Stimulated activated CD4-positive, alpha-beta T cell treated with anti-CD3 and anti-CD28 coated beads, TNF-alpha, amount 100 ng/mL, for 1 hour (primary cell): ENCODE measurements at places on chromosomes 2 and 18.

DNA sequence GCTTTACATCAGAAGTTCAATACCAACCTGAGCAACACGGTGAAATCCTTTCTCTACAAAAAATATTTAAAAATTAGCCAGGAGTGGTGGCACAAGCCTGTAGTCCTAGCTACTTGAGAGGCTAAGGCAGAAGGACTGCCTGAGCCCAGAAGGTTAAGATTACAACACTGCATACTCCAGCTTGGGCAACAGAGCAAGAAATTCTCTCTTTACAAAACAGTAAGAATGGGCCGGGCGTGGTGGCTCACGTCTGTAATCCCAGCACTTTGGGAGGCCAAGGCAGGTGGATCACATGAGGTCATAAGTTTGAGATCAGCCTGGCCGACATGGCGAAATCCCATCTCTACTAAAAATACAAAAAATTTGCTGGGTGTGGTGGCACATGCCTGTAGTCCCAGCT, 113.2 kb downstream of the USP34 start:
- DNase-seq = no peak

DNA sequence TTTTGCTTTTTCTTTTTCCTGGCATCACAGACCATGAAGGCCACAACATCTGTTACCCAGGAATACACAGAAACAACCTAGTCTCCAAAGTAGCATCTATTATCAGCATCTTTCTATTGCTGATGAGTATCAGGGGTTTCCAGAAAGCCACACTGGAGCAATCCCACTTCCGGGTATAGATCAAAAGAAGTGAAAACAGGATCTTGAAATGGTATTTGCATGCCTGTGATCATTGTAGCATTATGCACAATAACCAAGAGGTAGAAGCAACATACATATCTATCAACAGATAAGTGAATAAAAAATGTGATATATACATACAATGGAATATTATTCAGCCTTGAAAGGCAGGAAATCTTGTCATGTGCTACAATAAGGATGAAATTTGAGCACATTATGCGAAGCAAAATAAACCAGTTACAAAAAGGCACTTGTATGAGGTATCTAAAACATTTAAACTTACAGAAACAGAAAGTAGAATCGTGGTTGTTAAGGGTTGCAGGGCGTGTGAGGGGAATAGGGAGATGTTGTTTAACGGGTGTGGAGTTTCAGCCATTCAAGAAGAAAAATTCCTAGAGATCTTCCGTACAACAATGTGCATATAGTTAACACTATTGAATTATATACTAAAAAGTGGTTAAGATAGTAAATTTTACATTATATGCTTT, 115.1 kb downstream of the KCNE4 start:
- no peak for DNase-seq

- no peak for DNase-seq
Observed at GRCh38 chr18:7778181-7778580, 211.1 kb downstream of the PTPRM start.

- DNase-seq = no peak
Observed at GRCh38 chr18:26556573-26556972, 8.2 kb upstream of the KCTD1 start.

GRCh38 chr2:46955764-46956163, 40.2 kb upstream of the MCFD2 start:
- DNase-seq = no peak

GRCh38 chr2:23320058-23320457, 64.9 kb upstream of the KLHL29 start:
- DNase-seq = no peak

DNA sequence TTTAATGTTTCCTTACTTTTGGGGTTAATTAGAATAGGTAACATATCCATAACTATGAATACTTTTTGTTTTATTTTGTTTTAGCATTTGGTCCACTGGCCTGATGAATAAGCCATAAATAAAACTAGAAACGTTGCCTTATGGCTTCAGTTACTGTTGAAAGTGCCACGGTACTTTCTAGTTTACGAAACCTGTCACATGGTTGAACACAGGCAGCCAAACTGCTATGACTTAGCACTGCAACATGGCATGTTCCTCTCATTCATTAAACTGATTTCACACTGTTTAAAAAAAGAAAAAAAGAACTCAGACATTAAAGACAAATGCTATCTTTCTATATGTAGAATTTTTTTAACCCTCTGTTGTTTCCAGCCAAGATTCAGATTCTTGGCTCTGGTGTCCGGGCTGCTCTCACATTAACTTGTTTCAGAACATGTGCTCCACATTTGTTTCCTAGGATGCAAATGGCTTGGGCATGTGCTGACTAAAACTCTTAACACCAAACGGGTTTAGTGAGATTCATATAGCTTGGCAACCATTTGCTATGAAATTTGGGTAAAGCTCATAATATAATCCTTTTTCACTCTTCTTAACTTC, 323.9 kb upstream of the RND3 start:
- DNase-seq = no peak

DNA sequence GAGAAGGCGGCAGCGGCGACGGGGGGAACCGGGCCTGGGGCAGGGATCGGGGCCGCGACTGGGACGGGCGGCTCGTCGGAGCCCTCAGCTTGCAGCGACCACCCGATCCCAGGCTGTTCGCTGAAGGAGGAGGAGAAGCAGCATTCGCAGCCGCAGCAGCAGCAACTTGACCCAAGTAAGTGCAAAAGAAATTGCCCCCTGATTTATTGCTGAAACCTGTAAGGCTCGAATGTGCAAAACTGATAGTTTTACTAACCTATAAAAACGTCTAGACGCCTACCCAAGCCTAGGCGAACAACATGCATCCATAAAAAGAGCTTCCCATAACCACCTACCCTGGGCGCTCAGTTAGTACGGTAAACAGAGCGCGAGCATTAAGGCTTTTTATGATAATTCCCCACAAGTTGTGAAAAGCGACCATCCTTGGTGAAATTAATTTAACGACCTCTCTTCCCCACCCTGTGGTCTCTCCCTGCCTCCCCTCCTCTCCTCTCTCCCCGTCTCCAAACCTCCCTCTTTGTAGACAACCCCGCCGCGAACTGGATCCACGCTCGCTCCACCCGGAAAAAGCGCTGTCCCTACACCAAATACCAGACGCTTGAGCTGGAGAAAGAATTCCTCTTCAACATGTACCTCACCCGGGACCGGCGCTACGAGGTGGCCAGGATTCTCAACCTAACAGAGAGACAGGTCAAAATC, 1.0 kb downstream of the HOXD9 start:
- no peak for DNase-seq

DNA sequence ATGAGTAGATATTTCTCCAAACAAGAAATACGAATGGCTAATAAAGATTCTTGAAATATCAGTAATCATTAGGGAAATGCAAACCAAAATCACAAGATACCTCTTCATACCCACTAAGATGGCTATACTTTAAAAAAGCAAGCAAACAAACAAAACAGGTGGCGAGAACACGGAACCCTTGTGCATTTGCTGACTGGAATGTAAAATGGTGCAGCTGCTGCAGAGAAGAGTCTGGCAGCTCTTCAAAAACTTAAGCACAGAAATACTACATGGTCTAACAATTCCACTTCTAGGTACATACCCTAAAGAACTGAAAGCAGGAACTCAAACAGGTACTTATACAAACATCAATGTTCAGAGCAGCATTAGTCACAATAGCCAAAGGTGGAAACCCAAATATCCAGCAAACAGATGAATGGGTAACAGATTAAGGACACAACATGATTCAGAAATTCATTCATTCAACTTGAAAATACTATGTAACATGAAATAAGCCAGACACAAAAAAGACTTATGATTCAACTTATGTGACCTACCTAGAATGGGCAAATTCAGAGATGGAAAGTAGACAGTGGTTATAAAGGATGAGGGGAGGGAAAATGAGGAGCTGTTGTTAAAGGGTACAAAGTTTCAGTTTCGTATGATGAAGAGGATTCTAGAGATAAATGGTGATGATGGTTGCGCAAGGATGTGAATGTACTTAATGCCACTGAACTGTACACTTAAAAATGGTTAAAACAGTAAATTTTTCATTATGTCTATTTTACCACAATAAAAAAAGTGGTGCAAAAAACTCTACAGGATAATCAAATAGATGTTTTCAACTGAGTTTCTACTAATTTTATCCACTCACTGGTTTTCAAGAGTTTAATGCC, 26.9 kb upstream of the GPR75 start:
- DNase-seq = no peak

GRCh38 chr2:113200236-113200635, 26.5 kb downstream of the PSD4 start:
- DNase-seq = no peak

DNA sequence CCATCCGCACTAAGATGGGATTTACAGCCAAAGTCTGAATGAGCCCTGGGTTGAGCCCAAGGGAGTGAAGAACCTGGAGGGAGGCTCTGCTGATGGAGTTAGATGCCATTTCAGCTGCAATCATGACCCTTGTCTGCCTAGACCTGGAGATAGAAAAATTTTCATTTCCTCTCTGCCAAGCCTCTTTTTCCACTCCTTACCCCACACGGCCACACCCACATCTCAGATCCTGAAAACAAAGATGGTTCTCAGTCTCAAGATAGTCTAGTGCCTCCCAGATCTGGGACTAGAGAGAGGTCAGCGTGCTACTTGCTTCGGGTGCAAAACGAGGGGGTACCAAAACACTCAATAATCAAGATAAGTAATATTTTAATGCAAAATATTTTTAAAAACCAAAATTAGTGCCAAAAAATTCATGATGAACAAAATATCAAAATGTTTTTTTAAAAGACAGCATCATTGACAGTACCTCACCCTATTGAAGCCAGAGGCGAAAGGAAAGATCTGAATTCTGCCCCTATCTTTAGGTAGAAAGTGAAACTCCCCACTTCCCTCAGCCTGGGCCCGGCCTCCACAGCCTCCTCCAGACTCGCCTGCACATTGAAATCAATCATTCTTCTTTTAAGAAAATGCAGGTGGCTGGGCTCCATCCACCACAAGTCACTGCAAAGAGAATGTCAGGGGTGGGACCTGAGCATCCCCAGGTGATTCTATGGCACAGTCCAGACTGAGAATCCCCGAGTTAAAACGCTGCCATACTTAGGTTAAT, 57.8 kb upstream of the GPR45 start:
- no peak for DNase-seq

DNA sequence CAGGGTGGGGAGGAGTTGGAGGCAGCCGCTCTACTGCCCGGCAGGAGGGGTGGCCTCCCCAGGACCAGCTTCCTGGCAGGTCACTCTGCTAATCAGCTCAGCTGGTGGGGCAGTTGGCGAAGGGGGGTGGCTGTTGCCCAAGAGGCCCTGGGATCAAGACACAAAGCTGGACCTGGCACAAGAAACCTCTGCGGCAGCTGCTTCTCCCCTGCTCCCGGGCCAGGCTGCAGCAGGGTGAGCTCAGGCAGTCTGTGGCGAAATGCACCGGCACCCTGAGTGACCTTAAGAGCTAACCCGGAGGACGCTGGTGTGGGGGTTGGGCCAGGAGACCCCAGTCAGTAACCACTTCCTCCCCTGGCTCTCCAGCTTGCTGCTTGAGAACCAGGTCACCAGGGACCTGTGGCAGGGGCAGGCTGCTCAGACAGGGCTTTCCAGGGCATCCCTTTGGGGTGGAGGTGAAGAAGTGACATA, 31.1 kb downstream of the TOGARAM2 start:
- no peak for DNase-seq

DNA sequence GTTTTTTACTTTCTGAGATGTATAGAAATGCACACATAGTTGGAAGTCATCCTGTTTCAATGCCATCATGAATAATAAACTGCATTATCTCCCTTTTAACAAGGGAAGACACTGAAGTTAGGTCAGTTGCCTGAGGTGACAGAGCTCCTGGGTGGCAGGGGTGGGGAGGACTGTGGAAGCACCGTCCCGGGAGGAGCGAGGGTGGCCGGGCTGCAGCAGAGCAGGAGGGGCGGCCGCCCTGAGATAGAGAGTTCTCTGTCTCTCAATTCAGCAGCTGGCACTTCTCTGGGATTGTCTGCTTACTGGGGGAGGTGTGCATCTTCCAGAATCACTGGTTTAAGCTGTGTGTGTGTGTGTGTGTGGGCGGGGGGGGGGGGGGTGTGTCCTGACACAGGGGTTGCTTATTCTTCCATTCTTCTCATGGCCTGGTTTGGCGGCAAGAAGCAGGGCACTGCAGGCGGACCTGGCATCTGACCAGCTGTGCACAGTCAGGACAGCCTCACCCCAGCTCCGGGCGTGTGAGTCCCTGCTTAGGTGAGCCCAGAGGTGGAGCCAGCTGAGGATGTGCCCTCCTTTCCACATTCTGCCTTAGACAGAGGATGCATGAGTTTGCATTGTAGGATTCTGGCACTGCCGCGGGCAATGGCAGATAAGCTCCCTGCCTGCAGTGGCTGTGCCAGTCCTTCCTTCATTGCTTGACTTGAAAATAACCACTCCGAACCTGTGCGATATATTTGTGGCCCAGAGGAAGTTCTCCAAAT, 40.4 kb downstream of the VWA3B start:
- no peak for DNase-seq

DNA sequence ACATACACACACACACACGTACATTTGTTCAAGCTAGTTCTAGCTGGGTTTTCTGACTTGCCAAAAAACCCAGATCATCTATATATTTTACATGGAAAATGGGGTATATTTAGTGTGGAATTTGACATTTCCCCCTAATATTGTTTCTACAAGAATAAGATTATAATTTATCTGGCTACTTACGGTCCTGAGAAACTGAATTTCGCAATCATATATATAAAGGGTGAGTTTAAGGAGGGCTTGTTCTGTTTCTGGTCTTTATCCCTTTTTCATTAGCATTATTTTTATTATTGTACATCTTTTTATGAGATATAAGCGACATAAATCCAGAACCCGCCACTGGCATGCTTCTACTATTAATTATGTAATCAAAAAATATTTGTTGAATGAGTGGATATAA, 528.9 kb downstream of the TMX3 start:
- no peak for DNase-seq

GRCh38 chr18:22829781-22830180, 103.3 kb upstream of the RBBP8 start:
- DNase-seq = no peak

GRCh38 chr2:177053038-177053437, 159.6 kb upstream of the HNRNPA3 start:
- no peak for DNase-seq

DNA sequence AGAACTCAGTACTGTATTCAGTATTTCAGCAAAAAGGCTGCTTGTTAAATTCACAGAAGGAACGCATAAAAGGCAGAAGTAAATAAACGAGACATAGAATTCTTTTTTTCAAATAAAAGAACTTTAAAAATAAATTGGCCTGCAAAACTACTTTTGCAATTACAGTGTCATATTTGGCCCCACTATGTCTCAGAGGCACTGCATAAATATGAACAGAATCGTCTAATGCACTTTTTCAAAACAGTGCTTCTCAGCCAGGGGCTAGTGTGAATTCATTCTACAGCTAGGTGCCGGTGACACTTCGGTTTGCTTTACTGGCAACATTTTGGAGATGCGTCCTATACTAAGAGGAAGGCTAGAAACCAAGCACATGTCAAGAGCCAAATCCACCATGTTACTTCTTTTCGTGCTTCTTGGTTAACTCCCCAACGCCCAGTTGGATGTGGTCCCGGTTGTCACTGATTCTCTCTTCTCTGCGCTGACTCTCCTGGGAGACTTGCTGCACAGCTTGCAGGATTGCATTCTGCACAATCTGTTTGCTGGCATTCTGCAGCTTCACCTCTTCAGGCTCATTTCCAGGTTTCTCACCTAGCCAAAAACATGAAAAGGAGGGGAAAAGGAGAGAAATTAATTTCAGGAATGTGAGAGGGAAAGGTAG, 51.8 kb downstream of the AKAIN1 start:
- no peak for DNase-seq

- DNase-seq = no peak
Observed at GRCh38 chr2:175431101-175431946, 249.8 kb upstream of the ATP5MC3 start.

- DNase-seq = no peak
Observed at GRCh38 chr2:113741091-113741490, 15.4 kb downstream of the SLC35F5 start.

- DNase-seq = no peak
Observed at GRCh38 chr2:210452194-210452593, 24.4 kb downstream of the LANCL1 start.
